ENCODE measurements at places on chromosomes 2 and 18.

- H3K27me3 ChIP-seq, result no peaks in the 10 kb centered on the region
- H3K27ac ChIP-seq, result no peak overlapping the region
- no peak for DNase-seq
- no peaks in the 10 kb centered on the region for H3K4me1 ChIP-seq
Measured at GRCh38 chr18:31246460-31246859, 71.5 kb upstream of the DSG1 start.

GRCh38 chr18:13366131-13366530, 147.6 kb downstream of the LDLRAD4 start:
- no peaks in the 10 kb centered on the region for H3K4me1 ChIP-seq
- no peak overlapping the region for H3K27ac ChIP-seq
- H3K27me3 ChIP-seq, result peaks cover 2% of the 10 kb centered on the region
- H3K36me3 ChIP-seq, result no peaks in the 10 kb centered on the region
- no peak overlapping the region for H3K4me3 ChIP-seq

- DNase-seq, result no peak
- peaks cover 8% of the 10 kb centered on the region for H3K4me1 ChIP-seq
- H3K27me3 ChIP-seq, result peaks cover 13% of the 10 kb centered on the region
- H3K27ac ChIP-seq, result no peak overlapping the region
Measured at GRCh38 chr2:20136149-20136548, 84.7 kb upstream of the LAPTM4A start.

DNA sequence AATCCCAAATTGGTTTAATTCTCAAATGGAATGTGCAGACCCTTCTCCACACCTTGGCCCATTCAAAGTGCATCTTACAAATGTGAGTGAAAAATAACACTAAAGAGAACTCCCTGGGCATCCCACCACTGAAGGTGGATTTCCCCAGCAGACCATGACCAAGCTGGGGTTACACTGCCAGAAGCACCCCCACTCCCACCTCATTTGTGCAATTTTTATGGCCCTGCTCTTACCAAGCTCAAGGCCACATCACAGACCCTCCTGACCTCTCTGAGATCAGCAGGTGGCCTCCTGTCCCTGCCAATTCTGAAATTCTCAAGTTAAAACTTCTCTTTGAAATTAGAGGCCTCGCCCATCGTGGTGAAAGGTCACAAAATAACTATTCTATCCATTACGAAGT, 21.6 kb downstream of the SIGLEC15 start:
- DNase-seq, result no peak
- peaks cover 18% of the 10 kb centered on the region for H3K36me3 ChIP-seq
- peaks cover 4% of the 10 kb centered on the region for H3K4me1 ChIP-seq
- H3K4me3 ChIP-seq, result no peak overlapping the region
- no peak overlapping the region for H3K27ac ChIP-seq
- no peaks in the 10 kb centered on the region for H3K27me3 ChIP-seq

DNA sequence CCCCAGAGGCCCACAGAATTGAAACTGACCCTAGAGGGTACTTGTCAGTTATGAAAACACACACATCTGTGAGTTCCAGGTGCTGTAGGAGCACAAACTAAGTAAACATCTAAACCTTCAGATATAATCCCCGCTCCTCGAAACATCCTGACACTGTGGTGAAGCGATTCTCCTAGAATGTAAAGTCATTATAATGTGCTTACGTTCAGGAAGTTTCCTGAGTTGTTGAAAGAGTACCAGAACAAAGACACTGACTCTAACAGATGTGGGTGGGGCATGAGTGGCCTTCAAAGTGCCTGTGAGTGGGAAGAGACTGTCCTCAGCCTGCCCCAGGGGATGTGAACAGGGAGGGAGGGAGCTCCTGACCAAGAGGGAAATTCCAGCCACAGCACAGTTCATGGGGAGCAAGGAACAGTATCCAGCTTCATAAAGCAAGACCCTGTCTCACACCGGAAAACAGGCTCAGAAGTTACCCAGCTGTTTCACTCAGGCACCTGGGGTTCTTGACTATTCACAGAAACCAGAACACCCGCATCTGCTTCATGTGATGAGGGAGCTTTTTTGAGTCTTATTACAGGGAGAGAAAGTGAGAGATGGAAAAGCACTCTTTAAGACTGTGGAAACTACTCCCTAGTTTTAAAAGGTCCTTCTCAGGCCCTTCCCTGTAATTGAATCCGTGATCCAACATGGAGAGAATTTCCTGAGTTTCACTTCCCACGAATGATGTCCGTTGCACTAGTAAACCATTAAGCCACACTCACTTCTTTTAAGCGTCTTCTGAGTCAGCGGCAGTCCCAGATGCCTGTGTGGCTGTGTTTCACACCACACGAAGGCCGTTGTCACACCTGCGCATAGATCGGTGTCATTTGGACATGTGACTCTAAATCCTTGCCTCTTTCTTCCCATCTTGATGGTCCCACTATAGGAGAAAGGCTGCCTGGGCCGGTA, 88.6 kb upstream of the EML6 start:
- H3K27me3 ChIP-seq, result no peaks in the 10 kb centered on the region
- peaks cover 37% of the 10 kb centered on the region for H3K36me3 ChIP-seq
- peaks cover 21% of the 10 kb centered on the region for H3K4me1 ChIP-seq
- peak overlapping the region; percentile 41 for H3K27ac ChIP-seq
- peak; percentile 84 for DNase-seq

DNA sequence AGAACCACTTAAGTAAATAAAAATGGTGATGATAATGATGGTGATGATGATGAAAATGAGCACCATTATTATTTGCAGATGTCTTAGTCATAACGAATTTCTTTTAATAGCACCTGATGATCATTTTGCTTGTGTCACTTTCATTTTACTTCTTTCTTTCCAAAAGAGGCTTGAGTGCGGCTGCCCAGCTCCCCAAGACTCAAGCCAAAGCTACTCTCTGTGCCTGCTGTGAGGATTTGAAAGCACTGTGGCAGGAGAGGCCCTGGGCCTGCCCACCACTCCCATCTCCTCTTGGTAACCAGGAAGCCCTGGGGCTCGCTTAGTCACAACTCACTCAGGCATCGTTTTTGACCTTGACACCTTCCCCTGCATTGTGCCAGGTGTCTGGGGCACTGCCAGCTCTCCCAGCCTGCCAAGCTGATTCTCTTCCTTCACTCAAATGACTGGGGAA, 41.2 kb downstream of the RPL37A start:
- peak; percentile 49 for DNase-seq
- no peak overlapping the region for H3K4me3 ChIP-seq
- H3K4me1 ChIP-seq, result peaks cover 25% of the 10 kb centered on the region
- no peak overlapping the region for H3K27ac ChIP-seq
- H3K27me3 ChIP-seq, result no peaks in the 10 kb centered on the region
- H3K36me3 ChIP-seq, result no peaks in the 10 kb centered on the region
